Muscle of back (tissue), 13 donors: ENCODE measurements at places on chromosomes 11 and 22. TPM values are rescaled to one million over a fixed set of nuclear protein-coding genes. Genes with fewer than 3 reads are reported as not detected.

The TYR gene
- not detected for polyA plus RNA-seq

The INPP5J gene
- polyA plus RNA-seq: 1.1 TPM

GRCh38 chr11:121154486-121155314 lies 53.7 kb downstream of the TECTA start:
- DNase-seq: no peak

- DNase-seq: no peak
Measured at GRCh38 chr11:83677730-83678129, 391.6 kb upstream of the CCDC90B start.

- peak; percentile 55 for DNase-seq
Measured at GRCh38 chr11:1546536-1547466, 25.3 kb downstream of the DUSP8 start.

The PLEKHB1 gene
- 1.2 TPM for polyA plus RNA-seq

The CALCB gene
- polyA plus RNA-seq: not detected

GRCh38 chr11:75514596-75514995 lies 11.1 kb downstream of the GDPD5 start:
- DNase-seq: no peak

DNA sequence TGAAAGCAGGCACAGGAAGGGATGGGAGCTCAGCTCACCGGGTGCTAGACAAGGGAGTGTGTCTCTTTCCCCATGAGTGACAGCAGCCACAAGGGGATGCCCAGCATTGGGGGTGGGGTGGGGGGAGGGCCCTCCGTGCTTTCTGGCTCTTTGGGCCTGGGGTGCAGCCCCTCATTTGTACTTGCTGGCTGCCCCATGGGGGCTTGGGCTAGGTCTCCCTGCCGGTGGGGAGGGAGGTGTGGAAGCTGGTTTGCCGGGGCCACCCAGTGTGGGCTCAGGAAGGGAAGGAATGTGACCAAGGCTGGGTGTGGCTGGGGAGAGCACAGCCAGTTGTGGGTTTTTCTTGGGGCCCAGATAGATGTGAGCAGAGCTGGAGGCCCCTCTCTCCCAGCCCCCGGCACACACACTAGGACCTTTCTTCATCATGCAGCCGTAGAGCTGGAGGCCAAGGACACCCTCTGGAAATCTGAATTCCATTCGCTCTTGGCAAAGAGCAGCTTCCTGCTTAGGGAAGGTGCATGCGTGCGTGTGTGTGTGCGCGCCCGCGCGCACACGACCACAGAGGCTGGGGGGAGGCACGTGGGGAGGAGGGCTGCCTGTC lies 25.8 kb downstream of the KCNQ1OT1 start:
- DNase-seq: no peak

DNA sequence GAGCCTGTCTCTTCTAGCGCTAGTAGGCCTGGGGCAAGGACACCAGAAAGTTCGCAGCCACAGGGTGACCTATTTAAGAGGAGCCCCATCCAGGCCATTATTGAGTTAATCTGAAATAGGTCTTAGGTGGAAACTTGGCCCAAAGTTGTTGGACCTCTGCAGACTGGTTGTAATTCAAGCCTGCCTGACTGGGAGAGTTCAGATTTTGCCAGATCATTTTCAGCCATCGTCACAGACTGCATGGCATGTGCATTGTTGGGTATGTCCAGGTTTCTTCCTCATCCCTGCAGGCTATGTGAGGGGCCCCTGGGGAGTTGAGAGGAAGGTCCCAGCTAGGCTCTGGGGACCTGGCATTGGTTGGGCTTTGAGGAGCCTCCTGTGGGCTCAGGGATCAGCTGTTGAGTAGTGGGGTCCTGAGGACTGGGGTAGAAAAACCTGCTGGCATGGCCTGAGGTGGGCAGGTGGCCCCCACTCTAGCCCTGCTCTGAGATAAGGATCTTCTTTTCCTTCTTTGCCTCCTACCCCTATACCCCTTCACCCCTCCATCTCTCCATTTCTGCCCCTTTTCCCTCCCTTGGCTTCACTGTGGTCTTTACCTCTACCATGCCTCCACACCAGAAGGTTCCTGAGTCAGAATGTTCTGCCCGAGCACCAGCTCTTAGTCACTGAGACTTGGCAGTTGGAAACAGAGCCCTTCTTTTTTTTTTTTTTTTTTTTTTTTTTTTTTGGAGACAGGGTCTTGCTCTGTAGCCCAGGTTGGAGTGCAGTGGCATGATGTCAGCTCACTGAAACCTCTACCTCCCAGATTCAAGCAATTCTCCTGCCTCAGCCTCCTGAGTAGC lies 112.7 kb downstream of the MORC2 start:
- no peak for DNase-seq

- no peak for DNase-seq
Measured at GRCh38 chr22:36765131-36765942, 10.6 kb downstream of the IFT27 start.

The C11orf21 gene
- 2.2 TPM for polyA plus RNA-seq

DNA sequence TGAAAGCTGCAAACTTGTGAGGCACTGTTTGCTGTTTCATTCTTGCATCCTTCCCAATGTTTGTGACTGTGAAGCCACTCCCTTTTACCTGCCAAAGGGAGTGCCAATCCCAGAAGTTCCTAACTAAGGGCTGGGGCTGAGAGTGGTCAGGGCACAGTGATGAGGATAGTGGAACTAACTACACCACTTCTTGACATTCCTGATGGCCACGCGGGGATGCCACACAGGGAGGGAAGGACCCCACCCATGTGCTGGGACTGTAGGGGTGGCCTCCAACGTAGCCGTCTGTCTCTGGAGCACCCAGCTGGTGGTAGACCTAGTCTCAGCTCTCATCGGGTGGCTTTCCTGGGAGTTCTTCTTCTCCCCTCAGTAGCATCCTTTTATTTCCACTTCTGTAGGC lies 335.5 kb downstream of the CADM1 start:
- no peak for DNase-seq

GRCh38 chr11:44923115-44923514 lies 27.6 kb downstream of the TP53I11 start:
- no peak for DNase-seq

The GAS2 gene
- 7.3 TPM for polyA plus RNA-seq

- DNase-seq: no peak
Measured at GRCh38 chr11:12097219-12097618, 13.2 kb upstream of the MICAL2 start.

The ADM gene
- 7.7 TPM for polyA plus RNA-seq

The CHEK1 gene
- 9.8 TPM for polyA plus RNA-seq
